Thymus (tissue), 14 donors: ENCODE measurements at places on chromosomes 7 and 10.

- H3K27ac ChIP-seq: no peak overlapping the region
- H3K4me1 ChIP-seq: peaks cover 3% of the 10 kb centered on the region
- H3K36me3 ChIP-seq: no peaks in the 10 kb centered on the region
- no peak overlapping the region for H3K4me3 ChIP-seq
Measured at GRCh38 chr10:11538834-11539190, 72.6 kb downstream of the USP6NL start.

- no peak overlapping the region for H3K4me3 ChIP-seq
- H3K27ac ChIP-seq: no peak overlapping the region
- no peaks in the 10 kb centered on the region for H3K4me1 ChIP-seq
- H3K36me3 ChIP-seq: no peaks in the 10 kb centered on the region
- no peaks in the 10 kb centered on the region for H3K27me3 ChIP-seq
Measured at GRCh38 chr7:21028599-21028998, 241.9 kb upstream of the SP8 start.

DNA sequence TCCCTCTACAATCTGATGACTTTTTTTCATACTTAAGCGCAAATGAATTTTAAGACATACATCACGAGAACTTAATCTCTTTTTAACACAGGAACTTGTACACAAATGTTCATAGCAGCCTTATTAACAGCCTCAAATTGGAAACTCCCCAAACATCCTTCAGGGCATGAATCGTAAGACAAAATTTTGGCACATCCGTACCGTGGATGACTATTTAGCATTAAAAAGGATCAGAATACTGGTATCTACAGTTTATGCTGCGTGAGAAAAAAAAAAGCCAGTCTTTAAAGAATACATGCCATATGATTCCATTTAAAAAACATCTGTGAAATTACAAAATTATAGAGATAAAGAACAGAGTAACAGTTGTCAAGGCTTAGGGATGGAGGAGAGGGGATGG is 46.8 kb downstream of the PDE1C start:
- no peak overlapping the region for H3K27ac ChIP-seq
- no peak overlapping the region for H3K4me3 ChIP-seq
- no peaks in the 10 kb centered on the region for H3K36me3 ChIP-seq

GRCh38 chr10:13971601-13972475 is 358.9 kb downstream of the FRMD4A start:
- H3K4me3 ChIP-seq: no peak overlapping the region
- peaks cover 3% of the 10 kb centered on the region for H3K27me3 ChIP-seq
- no peaks in the 10 kb centered on the region for H3K36me3 ChIP-seq
- no peaks in the 10 kb centered on the region for H3K4me1 ChIP-seq
- H3K27ac ChIP-seq: no peak overlapping the region

DNA sequence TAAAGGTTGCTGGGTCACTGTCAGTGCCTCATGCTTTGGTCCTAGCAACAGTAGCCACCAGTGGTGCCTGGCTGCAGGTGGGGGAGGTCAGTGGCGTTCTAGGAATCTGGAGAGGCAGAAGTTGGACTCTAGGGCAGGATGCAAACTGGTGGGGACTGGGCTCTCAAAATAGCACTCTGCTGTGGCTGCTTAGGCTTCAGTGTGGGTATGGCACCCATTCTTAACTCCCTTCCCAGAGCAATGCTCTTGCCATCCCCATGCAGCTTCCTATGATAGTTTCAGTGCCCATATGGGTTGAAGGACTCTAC is 330.8 kb downstream of the PCDH15 start:
- H3K27me3 ChIP-seq: no peaks in the 10 kb centered on the region
- H3K27ac ChIP-seq: no peak overlapping the region
- H3K4me1 ChIP-seq: no peaks in the 10 kb centered on the region

GRCh38 chr10:19209319-19209718 is 160.7 kb downstream of the MALRD1 start:
- no peak for DNase-seq
- no peak overlapping the region for H3K27ac ChIP-seq
- no peaks in the 10 kb centered on the region for H3K27me3 ChIP-seq
- no peaks in the 10 kb centered on the region for H3K4me1 ChIP-seq
- no peaks in the 10 kb centered on the region for H3K36me3 ChIP-seq

DNA sequence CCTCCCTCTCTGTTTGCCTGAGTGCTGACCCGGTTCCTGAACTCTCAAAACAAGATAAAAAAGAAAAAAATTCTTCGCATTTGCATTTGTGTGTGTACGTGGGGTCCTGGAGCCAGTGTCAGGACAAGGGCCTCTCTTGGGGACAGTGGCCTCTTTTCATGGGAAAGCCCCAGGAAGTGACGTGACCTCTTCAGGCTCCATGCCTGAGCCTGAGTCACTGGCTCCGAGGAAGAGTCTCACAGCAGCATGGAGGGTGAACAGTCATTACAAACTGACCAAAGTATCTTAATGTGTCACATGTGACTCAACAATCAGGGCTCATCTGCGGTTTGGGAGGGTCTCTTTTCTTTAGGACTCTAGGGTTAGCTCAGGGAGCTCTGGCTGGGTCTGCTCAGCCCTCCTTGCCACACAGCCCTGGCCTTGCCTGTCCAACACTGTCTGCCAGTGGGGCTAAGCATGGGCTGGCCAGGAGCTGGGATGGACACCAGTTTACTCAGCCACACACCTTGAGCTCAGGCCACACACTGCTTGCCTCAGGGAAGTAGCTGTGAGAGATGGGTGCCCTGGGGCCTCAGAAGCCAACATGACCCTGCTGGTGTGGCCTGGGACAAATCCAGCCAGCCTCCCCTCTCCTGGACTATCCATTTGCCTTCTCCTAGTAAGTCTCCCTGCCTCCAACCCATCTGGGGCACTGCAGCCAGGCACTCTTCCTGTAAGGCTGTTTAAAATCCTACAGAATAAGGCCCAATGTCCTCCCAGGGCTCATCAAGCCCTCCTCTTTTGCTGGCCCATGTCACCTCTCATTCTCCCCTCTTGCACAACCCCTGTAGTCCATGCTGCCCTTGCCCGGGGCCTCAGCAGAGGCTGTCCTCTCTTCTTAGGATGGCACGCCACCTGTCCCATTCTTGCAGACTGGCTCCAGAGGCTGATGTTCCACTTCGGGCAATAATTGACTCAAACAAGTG is 10.5 kb downstream of the TMEM273 start:
- no peaks in the 10 kb centered on the region for H3K36me3 ChIP-seq
- no peak for DNase-seq
- no peaks in the 10 kb centered on the region for H3K4me1 ChIP-seq
- H3K4me3 ChIP-seq: no peak overlapping the region
- H3K27ac ChIP-seq: no peak overlapping the region

- H3K27ac ChIP-seq: no peak overlapping the region
- H3K4me3 ChIP-seq: no peak overlapping the region
- H3K36me3 ChIP-seq: no peaks in the 10 kb centered on the region
- H3K27me3 ChIP-seq: no peaks in the 10 kb centered on the region
- no peak for DNase-seq
Measured at GRCh38 chr7:75650681-75651080, 88.1 kb downstream of the HIP1 start.

DNA sequence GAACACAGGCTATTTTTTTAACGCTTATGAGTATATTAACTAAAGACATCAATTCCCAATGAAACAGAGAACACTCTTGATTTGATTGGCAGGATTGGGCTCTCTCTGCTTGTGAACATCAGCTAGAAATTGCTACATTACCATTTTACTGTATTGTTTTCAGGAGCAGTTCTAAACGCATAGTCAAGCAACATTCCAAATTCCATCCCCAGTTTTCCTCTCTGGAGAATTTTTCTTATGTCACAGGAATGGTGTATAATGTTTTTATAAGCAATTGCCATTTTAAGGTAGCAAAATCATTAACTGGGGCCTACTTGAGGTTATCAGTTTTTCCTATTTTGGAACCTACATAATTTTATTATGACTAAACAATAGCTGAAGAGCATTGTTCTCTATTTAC is 276.9 kb upstream of the LRRN3 start:
- H3K4me1 ChIP-seq: no peaks in the 10 kb centered on the region
- no peak overlapping the region for H3K4me3 ChIP-seq
- no peaks in the 10 kb centered on the region for H3K36me3 ChIP-seq
- H3K27ac ChIP-seq: no peak overlapping the region
- H3K27me3 ChIP-seq: no peaks in the 10 kb centered on the region

DNA sequence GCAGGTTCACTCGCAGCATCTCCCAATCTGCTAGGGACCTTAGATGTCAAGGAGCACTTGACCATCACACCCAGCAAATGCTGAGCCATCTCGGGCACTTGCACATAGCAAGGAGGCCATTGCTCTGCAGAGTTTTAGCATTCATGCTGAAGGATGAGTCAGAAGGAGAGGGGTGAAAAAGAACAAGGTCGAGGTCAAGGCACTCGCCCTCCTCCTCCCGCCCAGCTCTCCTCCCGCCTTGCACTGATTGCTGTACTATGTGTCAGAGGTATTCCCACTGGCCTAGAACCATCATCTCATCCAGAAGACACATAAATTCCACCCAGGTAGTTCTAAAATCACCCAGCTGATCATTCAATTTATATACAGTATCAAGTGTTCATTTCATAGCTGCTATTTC is 255.1 kb upstream of the SP4 start:
- H3K27me3 ChIP-seq: no peaks in the 10 kb centered on the region
- no peak overlapping the region for H3K27ac ChIP-seq
- no peaks in the 10 kb centered on the region for H3K4me1 ChIP-seq

DNA sequence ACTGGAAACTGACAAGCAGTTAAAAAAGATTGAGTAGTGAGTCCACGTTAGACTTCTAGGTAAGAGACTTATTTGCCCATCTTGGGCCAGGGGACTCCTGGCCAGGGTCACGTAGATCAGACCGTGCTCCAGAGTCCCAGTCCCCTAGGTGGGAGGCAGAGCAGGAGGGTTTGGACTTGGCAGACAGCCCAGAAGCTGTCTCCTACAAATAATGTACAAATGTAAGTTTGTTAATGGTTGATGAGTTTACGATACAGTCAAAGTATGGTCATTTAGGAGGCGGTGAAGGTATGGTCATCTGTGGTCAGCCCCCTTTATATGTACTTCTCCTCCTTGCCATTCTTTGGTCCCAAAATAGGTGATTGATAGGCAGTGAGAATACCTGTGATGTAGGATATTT is 28.2 kb downstream of the INPP5F start:
- no peak overlapping the region for H3K4me3 ChIP-seq
- DNase-seq: no peak
- no peak overlapping the region for H3K27ac ChIP-seq
- H3K36me3 ChIP-seq: no peaks in the 10 kb centered on the region
- H3K27me3 ChIP-seq: no peaks in the 10 kb centered on the region

DNA sequence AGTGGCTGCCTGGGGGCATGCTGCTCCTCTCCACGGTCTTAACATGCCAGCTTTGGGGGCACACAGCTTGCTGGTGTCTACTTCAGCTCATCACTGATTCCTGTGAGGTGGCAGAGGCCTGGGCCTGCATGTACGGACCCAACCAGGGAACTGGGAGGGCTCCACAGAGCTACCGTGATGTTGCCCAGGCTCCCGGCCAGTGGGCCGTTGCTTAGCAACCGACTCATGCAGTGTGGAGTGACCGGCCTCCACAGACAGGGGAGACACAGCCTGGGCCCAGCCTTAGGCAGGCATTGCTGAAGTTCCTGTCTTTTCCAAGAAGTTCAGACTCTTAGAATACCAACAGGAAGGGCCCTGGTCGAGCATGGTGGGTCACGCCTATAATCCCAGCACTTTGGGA is 25.8 kb upstream of the SH2B2 start:
- H3K36me3 ChIP-seq: no peaks in the 10 kb centered on the region
- no peak overlapping the region for H3K4me3 ChIP-seq
- no peak for DNase-seq
- H3K27ac ChIP-seq: no peak overlapping the region
- H3K4me1 ChIP-seq: peaks cover 3% of the 10 kb centered on the region

DNA sequence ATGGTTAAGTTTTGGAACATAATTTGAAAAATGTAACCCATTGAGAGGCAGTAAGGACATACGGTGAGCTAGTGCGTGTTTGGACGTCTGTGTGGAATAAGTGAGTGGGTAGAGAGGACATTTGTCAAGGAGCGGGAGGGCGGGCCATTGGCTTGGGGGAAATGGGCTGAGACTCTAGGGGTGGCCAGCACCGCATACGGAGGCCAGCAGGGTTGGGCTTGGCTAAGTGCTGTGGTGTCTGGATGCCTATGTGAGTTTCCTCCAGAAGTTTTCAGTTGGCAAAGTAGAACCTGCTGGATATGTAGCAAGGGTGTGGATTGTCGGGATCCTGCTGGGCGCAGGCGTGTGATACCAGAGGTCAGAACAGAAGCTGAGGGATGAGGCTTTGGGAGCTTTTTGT is 103.0 kb downstream of the TCF7L2 start:
- H3K27me3 ChIP-seq: no peaks in the 10 kb centered on the region
- H3K36me3 ChIP-seq: no peaks in the 10 kb centered on the region
- H3K27ac ChIP-seq: no peak overlapping the region
- H3K4me3 ChIP-seq: no peak overlapping the region
- DNase-seq: no peak

GRCh38 chr7:35420656-35421055 is 166.8 kb upstream of the TBX20 start:
- no peaks in the 10 kb centered on the region for H3K36me3 ChIP-seq
- DNase-seq: no peak
- no peaks in the 10 kb centered on the region for H3K4me1 ChIP-seq
- H3K27me3 ChIP-seq: peaks cover 2% of the 10 kb centered on the region
- no peak overlapping the region for H3K27ac ChIP-seq

DNA sequence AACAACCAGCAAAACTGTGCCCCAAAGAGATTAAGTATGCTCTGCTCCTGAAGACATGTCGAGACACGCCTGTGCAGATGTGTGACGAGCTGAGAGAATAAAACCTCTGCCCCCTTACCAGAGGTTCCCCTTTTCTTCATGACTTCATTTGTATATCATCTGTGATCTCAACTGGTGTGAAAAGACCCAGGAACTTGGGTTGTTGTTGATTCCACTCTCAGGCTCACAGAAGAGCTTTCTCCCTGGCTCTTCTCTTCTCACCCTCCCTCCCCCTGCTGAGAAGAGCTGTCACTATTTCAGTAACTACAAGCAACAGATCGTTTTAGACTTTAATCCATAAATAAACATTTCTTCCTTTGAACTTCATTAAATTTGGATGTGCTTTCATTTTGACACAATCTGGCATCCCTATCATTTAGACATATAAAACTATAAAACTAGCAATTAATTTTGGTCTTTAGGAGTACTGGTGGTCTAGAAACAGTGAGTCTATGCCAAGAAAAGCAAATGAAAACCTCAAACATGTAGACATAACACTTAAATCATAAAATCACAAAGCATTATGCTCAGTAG is 179.3 kb upstream of the FZD8 start:
- H3K4me3 ChIP-seq: no peak overlapping the region
- H3K4me1 ChIP-seq: no peaks in the 10 kb centered on the region
- DNase-seq: no peak
- H3K36me3 ChIP-seq: no peaks in the 10 kb centered on the region
- H3K27me3 ChIP-seq: no peaks in the 10 kb centered on the region

- no peak overlapping the region for H3K27ac ChIP-seq
- no peak overlapping the region for H3K4me3 ChIP-seq
- no peaks in the 10 kb centered on the region for H3K4me1 ChIP-seq
- no peak for DNase-seq
Measured at GRCh38 chr7:35480806-35481205, 214.1 kb downstream of the HERPUD2 start.

- H3K36me3 ChIP-seq: no peaks in the 10 kb centered on the region
- no peak for DNase-seq
- no peak overlapping the region for H3K27ac ChIP-seq
- H3K4me1 ChIP-seq: no peaks in the 10 kb centered on the region
Measured at GRCh38 chr7:1359681-1360485, 99.4 kb downstream of the MICALL2 start.

- H3K36me3 ChIP-seq: peaks cover 20% of the 10 kb centered on the region
- no peaks in the 10 kb centered on the region for H3K27me3 ChIP-seq
- H3K27ac ChIP-seq: peak overlapping the region; percentile 50
- H3K4me1 ChIP-seq: peaks cover 10% of the 10 kb centered on the region
Measured at GRCh38 chr10:7788639-7789286, 786 bp downstream of the ATP5F1C start.
